ENCODE measurements at places on chromosomes 12 and 14.

DNA sequence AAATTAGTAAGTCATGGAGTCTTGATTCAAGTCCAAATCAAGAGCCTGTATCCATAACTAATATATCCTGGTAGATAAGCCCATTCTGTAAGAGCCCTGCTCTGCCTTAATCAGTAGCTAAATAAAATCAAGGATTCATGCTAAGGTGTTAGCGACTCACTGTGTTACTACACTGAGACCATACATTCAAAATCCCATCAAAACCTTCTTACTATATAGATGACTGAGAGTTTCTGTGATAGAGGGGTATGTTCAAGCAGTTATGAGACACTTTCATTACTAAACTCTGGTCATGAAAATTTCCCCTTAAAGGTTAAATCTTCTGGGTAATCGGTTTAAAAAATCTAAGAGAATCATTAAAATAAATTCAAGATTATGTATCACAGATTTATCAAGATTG, 78.5 kb downstream of the MDGA2 start:
- no peak for DNase-seq

DNA sequence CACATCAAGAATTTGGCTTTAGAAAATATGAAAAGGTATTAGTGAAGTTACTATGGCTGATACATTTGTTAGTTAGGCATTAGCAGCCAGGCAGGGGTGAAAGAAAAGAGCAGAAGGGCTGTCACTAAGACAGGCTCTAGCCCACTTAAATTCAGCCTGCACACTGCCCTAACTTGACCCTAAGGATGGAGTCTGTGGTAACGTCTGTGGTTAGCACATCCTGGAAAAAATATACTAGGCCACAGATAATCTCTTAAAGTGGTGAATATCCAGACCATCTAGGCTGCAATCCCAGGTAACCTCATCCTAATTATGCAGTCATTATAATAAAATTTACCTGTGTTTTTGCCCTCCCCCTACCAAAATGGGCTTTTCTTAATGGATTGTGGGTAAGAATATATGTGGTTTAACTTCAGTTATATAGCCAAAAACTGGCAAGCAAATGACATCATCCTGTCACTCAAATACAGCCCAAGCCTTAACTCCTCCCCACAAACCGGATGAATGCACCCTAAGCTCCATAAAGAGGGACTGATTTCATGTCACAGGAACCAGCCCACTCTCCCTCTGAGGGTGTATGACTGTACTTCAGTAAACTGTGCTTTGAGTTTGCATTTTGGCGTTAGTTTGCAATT, 440.9 kb downstream of the LRFN5 start:
- no peak for DNase-seq

DNA sequence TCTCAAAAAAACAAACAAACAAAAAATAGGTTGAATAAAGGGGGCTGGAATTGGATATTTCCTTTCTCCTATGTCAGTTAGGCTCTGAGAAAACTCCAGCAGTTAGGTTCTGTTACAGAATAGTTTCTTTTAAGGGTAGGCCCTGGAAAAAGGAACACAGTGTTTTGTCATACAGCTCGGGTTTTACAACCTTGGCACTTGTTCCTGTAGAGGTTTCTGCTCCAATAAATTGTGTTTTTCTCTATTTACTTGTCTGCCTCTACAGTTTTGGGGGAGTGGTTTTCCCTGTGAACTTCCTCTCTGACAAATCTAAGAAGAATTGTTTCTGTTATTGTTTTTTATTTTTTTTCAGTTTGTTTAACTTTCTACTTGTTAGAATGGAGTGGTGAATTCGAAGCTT, 167.6 kb downstream of the ACSS3 start:
- DNase-seq: peak; percentile 75

DNA sequence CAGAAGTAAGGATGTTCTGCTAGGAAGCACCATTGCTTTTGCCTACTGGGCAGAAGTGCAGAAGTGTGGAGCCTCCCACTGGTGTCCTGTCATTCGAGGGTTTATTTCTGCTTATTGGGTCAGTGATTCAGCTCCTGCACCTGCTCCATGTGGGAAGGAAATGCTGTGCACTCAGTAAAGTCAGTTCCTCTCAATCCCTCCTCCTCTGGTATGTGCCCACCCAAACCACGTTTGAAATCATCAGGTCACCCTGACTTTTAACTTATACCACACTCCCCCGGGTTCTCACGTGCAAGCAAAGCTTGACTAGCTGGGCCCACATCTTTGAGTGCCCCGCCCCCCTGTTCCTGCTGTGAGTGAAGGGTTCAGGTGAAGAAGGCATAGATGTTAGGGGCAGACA, 223.7 kb downstream of the CHST11 start:
- DNase-seq: no peak

- DNase-seq: no peak
Observed at GRCh38 chr14:45038865-45039264, 45.1 kb upstream of the PRPF39 start.

All from LNCaP clone FGC (cell line).